Aorta (tissue), 5 donors: ENCODE measurements at places on chromosomes 11 and 22.
A peak's percentile ranks its signal among the peaks of the same experiment; 100 is the strongest.

DNA sequence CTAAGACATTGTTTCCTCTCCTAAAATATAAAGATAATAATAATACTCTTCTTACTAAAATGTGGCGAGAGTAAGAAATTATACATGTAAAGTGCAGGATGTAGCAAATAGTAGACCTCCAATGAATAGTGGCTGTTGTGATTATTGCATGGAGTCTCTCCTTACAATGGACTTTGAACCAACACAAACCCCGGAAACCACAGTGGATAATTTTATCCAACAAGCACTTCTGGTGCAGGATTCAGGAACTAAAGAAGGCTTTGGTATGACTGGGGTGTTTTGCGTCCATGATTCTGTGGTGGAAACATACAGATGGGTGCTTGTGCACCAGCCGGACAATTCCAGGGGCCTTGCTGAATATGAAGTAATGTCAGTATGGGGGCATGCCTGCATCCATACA lies 146.4 kb upstream of the UBASH3B start:
- DNase-seq: no peak

DNA sequence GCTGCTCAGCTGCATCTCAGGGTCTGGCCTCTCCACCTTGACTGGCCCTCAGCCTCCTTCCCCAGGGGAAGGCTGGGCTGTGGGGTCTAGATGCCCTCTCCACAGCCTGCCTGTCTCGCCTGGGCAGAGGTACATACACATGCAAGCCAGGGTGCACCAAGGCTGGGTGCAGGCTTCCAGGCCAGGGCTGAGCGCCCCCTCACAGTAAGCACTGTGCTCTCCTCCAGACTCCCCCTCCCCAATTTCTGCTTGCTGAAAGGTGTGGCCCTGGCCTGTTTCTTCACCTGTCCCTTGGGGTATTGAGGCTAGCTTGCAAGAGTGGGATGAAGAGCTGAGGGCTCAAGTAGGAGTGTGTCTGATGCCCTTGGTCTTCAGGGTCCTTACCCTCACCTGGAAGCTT lies 22.5 kb downstream of the RELT start:
- DNase-seq: no peak

DNA sequence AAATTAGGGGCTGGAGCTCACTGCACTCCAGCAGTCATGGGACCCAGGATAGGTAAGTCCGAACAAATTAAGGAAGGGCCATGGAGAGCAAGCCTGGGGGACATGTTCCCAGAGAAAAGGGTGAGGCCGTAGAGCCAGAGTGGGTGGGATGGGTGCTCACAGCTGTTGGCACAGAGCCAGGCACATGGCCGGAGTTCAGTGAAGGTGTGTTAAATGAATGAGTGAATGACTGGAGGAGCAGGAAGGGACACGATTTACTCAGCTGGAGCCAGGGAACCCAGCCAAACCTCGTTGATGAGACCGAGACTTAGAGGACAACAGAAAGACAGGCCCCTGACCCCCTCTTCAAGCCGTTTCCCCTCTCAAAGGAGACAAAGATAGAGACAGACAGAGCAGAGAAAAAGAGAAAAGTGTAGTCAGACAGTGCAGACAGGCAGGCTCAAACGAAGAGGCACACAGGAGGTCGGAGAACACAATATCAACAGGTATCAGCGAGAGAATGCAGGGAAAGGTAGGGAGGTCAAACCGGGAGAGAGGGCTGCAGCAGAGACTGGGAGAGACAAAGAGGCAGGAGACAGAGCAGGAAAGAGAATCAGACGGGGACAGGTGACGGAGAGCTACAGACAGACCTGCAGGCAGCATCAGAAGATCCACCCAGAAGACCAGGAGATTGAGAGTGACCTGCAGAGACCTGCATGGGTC lies 590 bp downstream of the SLCO2B1 start:
- no peak for DNase-seq

DNA sequence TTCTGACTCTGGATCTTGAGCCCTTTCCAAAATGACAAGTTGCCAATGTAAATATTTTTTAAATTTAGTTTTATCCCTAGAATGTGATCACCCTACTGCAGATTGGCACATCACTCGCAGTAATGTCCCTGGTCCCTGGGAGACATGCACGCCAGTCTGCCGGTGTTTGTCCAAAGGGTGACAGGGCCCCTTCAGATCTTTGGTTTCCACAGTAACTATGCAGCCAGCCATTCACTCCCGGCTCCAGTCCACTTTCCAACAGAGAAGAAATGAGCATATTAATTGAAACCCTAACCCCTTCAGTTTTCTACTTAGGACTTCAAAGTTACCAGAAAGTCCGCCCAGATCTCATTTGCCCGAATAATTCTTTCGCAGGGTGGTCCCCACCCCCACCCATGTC lies 25.8 kb upstream of the RASSF10 start:
- DNase-seq: no peak

DNA sequence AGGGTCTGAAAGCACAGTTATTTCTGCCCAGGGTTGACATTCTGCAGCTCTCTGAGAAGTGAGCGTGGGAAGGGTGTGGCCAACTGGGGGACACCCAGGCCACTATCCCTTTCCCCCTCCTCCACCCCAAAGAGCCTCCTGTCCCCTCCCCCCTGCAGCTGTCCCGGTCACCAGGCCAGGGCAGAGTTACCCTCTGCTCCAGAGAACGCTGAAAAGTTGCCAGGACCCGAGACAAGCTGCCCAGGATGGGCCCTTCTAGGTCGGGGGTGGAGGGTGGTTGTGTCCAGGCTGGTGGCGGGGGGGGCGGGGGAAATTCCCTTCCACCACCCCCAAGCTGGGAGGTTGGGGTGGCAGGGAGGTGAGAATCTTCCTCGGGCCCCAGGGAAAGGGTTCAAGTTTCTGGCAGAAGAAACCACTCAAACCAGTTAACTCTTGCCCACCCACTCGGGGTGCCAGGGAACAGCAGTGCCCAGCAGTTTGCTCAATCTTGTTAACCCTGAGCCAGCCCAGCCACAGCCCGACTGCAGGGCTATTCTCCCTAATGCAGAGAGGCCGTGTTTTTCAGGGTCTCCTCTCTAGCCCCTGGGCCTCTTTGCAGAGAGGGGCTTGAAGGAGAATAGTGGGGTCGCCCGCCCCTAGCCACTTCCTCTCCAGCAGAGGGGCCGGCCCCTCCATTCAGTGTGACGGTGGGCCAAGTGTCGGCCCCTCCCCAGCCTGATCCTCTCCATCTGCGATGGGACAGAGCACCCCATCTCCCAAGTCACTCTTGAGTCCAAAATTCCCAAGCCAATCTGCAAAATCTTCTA lies 697 bp downstream of the LGALS1 start:
- DNase-seq: peak; percentile 66

DNA sequence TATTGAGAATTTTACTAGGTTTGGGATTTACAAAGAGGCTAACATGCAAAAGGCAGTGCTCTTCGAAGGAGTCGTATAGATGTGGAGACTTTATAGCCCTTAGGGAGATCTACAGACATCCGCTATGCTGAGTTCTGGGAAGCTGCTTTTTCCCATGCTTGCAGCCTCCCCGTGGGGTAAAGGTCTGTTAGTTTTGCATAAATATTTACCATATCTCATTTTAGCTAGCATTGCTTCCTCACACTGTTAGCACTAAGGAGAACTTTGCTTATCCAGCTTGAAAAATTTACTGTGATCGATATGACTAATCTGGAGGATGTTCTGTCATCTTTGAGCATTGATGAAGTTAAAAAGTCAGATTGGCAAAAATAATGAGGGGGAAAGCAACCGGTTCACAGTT lies 18.6 kb downstream of the ARHGEF12 start:
- DNase-seq: no peak

GRCh38 chr22:26923531-26923930 lies 266.1 kb downstream of the MIAT start:
- no peak for DNase-seq

DNA sequence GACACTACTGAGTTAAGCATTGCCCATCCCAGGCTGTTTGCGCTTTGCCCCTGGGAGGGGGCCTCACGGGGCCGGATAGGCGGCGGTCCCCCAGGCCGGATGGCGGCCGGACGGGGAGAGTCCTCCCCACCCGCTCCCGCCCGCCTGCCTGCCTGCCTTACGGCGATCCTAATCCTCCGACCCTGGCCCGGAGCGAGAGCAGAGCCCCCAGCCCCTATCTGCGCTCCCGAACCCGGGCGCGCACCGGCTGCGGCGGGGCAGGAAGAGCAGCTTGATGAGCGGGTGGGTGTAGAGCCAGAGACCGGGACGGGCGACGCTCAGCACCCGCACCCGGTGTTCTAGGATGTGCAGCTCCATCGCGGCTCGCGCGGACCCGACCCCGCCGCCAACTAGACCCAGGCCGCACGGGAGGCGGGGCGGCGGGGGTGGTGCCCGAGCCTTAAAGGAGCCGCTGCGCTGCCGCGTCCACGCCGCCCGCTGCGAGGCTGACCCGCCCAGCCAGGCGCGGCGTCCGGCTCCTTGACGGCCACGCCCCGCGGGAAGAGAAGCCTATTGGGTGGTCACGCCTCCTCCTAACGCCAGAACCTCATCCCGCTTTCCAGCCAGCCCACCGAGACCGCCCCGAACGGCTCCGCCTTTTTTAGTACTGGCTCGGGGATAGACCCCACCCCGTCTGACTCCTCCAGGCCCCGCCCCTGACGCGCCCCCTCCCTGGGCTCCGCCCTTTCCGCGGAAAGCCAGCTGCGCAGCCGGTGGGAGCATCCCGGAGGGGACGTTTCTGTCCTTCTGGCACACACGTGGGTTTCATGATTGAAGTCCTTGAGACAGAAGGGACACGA lies at the start of gene CASTOR1:
Gene CASTOR1 (minus strand): TSS at position 365 of the 839 bp plus-strand sequence. CDS start 8 bp downstream, at position 357.
- DNase-seq: peak; percentile 99

- no peak for DNase-seq
These were observed 44.9 kb upstream of the ARFGAP3 start for GRCh38 chr22:42901790-42902508.

DNA sequence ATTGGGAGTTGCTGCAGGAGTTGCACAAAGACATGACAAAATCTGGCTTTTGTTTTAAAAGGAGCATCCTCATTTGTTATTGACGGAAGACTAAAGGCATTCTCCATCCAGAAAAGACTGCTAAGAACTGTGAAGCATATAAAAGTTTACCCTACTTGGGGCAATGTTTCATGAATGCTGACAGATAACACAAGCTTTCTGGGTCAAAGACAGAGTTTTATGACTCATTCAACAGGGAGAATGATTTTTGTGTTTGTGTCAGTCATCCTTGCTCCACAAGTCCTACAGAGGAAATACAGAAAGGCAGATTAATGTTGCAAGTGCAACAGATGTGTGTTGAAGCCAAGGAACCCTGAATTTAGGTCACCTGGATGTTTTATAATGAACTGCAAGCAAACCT lies 2.5 kb downstream of the GLYATL1 start:
- no peak for DNase-seq

DNA sequence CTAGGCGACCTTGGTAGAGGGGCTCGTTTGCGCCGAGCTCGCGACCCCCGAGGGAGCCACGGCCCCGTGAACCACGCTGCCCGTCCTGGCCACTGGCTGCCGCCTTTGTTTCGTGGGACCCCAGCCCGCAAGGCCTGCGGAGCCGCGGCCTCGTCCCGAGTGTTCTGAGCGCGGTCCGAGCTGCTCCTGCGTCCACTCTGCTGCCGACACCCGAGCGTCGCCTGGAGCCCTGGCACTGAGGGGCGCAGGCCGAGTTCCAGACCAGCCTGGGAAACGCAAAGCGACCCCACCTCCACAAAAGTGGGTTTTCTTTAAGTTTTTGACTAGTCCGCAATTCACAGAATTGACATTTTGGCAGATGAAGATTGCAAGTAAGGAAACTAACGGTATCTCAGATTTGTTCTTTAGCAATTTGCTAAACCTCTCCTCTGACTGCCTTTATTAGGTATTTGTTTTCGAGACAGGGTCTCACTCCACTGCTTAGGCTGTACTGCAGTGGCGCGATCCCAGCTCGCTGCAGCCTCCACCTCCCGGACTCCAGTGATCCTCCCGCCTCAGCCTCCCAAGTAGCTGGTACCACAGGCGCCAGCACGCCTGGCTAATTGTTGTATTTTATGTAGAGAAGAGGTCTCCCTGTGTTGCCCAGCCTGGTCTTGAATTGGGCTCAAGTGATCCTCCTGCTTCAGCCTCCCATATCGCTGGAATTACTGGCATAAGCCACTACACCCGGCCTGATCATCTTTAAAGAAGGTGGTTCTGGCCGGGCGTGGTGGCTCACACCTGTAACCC lies 879 bp upstream of the RNH1 start:
- DNase-seq: no peak

GRCh38 chr11:12113294-12113693 lies 2.9 kb downstream of the MICAL2 start:
- no peak for DNase-seq

- no peak for DNase-seq
These were observed 36.3 kb upstream of the TIMP3 start for GRCh38 chr22:32765132-32765618.

- no peak for DNase-seq
These were observed 453.1 kb downstream of the SOX6 start for GRCh38 chr11:15903246-15903645.

GRCh38 chr11:35717043-35717442 lies 54.5 kb downstream of the TRIM44 start:
- DNase-seq: no peak

DNA sequence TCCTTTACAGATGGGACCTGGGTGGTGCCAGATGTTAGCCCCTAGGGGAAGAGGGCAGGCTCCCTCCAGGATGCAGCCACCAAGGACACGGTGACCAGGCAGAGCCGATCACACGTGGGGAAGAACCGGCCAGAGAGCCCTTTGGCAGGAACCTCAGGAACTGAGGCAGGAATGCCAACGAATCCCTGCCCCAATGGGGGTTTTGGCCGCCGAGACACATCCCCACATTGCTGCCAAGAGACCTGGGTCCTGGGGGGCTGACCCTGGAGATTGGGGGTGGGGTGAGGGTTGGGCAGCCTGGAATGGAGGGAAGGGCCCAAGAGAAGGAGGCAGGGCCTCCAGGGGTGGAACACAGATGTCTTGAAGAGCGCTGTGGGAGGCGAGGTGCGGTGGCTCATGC lies 28.7 kb upstream of the LMO1 start:
- no peak for DNase-seq

- DNase-seq: no peak
These were observed 125.3 kb downstream of the MORC2 start for GRCh38 chr22:30843245-30843644.

DNA sequence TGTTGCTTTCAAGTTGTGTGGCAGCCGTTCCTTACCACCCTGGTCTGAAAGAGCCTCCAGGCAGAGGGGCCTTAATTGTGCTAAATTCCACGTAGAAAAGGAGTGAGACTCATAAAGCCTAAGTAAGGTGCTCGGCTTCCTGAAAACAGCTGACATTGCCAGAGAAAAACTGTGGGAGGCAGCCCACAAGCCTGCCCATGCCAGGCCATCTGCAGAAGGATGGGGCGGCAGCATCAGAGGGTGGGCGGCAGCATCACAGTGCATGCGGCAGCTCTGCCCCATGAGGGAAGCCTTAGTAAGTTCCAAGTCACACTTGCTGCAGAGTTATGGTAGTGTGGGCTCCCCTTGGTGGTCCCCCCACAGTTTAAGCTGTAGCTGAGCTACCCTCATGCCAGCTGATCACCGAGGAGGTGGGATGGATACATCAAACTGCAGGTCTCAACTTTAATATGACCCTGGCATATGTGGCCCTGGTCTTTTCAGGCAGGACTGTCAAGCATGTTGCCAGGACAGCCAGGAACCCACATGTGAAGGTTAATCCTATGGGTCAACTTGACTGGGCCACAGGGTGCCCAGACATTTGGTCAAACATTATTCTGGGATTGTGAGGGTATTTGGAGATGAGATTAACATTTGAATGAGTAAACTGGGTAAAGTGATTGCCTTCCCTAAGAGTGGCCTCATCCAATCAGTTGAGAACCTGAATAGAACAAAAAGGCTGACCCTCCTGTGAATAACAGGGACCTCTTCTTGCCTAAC lies 3.1 kb upstream of the EIF3F start:
- DNase-seq: no peak
